IPS DF 19.7 (cell line): ENCODE measurements at places on chromosomes 5 and 9.

GRCh38 chr5:163915481-163915961 is 410.1 kb downstream of the MAT2B start:
- peak; percentile 17 for DNase-seq

DNA sequence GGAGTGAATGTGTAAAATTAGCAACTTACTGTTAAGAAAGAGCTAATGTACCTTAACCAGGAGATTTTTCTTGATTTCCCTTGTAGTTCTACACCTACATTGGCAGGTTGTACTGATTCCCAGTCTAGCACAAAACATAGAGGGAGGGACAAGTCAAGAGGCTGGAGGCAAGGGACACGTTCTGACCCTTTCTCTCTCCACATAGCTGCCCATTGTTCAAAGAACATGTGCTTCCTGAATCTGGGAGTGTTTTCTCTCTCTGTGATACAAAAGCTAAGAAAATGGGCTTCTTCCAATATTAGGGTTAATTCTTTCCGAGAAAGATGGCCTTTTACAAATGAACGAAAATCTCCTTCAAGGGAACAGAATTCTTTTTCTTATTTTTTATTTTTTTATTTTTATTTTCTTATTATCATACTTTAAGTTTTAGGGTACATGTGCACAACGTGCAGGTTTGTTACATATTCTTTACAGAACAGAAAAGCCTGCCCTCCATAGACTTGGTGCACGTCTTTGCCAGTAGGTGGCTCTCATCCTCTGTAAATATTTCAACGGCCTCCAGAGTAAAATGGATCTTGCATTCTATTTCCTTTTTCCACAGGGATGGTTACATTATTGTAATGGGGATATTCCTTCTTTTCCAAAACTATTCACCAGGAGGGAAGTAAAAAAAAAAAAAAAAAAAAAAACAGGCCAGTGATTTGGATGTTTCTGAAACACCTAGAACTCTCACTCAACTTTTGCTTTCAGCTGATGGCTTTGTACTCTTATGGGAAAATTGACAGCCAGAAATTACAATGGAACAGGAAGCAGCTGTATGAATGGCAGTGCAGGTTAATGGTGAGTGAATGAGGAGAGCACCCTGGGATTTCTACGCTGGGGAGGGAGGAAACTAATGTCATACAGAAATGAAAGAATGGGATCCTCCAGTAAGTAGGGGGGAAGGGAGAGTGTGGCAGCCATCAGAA is 13.1 kb upstream of the IFNA5 start:
- no peak for DNase-seq

- DNase-seq: no peak
These were observed 108.3 kb downstream of the WNK2 start for GRCh38 chr9:93292288-93292615.

GRCh38 chr5:11510889-11511288 is 393.4 kb downstream of the CTNND2 start:
- DNase-seq: no peak

- no peak for DNase-seq
These were observed 24.9 kb upstream of the CCDC112 start for GRCh38 chr5:115321309-115321708.

DNA sequence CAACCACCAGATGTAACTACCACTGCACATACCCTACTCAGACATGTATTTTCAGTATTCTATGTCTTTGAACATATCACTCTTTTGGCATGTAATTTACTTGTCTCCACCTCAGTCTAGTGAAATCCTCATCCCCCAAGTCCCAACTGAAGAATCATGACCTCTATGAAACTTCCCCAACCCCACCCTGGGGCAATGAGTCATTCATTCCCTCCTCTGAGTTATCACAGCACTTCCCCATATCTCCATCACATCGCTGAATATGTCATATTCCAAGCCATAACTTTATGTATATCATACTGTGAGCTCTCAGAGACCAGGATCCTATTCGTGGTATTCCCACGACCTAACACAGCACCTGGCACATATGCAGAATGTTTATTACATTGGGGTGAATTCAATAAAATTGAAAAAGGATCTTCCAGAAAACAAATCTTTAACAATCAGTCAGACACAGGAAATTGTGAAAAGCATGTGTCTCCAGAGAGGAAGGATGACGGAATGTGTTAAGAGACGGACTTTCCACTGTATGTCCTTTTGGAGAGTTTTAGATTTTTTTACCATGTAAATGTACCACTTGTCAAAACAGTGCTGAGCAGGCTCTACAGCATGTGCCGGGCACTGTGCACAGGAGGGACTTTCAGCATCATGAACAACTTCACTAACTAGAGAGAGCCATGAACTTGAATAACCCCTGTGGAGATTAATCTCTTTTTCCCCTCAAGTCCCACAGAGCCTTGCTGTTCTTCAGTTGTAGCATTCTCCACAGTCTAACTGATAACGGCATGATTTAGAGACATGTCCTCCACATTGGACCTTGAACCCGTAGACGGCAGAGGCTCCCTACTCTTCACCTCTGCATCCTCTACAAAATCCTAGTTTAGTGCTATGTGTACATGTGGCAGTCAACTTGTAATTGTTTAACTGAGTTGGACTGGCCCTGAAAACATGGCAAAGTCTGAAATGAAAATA is 213.5 kb downstream of the GLIS3 start:
- DNase-seq: no peak

DNA sequence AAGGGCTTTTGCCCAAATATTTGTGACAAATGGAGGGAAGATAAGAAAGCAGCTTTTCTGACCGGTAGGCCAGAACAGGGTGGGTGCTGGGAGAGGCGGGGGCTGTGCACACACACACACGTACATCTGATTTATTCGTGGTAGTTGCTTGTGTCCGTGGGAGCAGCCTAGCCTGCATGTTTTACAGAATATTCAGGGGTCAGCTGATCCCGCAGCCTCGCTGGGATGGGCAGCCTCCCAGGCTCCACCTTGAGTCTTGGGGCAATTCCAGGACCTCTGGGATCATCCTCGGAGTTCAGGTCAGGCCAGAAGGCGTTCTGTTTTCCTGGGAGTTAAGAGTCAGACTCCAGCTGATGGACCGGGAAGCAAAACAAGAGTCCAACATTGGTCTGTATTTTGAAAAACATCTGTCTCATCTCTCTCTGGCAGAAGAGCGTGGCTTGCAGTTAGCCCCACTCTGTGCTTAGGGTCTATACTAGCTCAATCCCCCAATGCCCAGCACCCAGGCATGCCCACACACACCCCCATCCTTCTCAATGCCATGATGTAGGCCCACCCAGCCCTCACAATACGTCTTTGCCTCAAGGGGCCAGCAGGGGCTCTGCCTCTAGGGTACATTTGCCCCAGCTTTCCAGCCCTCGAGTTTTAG is 210.6 kb downstream of the GOLPH3 start:
- no peak for DNase-seq

- no peak for DNase-seq
These were observed 98.0 kb upstream of the OTULINL start for GRCh38 chr5:14483504-14484157.

DNA sequence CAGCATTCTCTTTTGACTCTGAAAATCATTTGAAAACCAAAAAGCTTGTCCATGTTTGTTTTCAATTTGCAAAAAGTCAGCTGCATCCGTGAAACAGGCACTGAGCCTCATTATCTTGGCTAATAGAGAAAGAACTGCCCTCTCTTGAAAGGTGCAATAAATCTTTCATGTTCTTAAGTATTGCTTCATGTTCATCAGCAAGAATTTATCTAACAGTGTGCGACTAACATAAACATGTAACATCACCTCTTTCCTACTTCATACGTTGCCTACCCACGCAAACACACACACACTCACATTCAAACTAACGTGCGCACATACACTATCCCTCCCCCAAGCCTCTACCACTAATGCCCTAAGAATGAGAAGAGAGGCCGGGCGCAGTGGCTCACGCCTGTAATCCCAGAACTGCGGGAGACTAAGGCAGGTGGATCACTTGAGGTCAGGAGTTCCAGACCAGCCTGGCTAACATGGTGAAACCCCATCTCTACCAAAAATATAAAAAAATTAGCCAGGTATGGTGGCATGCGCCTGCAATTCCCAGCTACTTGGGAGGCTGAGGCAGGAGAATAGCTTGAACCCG is 629.7 kb upstream of the ZNF608 start:
- DNase-seq: no peak

DNA sequence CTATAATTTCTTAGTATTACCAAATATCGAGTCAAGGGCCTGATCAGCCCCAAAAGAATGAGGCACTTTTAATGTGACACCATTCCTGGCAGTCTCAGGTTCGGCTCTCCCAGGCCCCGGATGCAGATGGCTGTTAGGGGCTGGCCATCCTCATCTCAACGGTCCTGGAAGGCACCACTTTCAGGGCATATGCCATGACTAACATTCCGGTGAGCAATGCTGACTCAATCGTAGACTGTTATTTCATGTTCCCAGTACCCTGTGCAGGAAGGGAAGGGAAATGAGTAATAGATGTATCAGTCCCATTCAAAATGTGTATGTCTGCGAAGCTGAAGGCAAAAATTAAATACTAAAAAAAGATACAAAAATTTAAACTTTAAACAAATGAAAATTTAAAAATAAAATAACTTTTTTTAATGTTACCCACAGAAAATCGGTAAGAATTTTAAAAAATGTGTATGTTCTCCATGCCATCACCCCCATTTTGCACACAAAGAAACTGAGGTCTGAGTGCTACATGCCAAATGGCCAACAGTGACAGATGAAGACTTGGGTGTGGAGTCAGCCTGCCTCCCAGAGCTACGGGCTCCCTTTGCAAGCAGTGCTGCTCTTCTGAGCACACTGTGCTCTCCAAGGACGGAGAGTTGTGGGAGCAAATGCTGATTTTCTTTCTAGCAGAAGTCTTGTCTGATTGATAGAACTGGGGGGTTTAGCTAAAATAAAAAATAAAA is 79.0 kb downstream of the GLDC start:
- no peak for DNase-seq

DNA sequence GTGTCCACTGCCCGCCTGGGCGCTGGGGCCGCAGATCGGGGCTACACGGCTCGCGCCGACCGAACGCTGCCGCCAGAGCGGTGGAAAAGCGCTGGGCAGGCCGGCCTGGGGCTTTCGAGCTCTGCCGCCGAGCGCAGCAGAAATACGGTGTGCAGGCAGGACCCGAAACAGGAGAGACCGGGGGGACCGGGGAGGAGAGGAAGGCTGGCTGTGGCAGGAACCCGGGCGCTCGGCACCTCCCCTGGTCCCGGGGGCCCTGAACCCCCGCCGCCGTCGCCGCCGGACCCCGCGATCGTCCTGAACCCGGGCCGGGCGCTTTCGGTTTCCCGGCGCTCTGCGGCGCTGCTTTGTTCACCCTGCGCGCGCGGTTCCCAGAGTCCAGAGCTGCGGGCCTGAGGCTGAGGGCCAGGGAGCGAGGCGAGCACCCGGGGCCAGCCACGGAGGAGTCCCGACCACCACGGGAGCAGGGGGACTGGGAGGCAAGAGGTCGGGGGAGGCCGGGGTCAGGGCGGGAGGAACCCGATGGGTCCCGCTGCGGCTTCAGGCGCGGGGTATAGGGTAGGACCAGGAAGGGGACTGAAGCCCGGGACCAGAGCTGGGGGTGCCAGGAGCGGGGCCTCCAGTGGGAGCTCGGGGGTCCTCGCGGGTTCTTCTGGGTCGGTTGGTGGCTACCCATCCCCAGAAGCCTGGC is 12.0 kb downstream of the IRX2 start:
- DNase-seq: no peak

DNA sequence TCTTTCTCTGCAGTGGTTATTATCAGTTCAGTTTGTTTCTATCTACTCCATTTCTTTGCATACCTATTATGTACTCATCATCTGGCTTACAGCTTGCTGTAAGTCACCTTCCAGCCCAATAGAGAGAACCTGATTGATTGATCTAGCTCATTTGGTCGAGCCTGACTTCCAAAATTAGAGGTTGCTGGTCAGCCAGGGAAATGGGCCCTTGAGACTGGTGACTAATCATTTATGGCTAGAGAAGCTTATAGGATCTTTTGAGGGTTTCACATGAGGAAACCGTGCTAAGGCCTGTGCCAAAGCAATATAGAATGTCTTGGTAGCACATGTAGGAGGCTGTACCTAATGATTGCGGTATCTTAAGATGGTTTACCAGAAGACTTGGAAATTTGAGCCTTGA is 5.8 kb downstream of the SREK1 start:
- no peak for DNase-seq

DNA sequence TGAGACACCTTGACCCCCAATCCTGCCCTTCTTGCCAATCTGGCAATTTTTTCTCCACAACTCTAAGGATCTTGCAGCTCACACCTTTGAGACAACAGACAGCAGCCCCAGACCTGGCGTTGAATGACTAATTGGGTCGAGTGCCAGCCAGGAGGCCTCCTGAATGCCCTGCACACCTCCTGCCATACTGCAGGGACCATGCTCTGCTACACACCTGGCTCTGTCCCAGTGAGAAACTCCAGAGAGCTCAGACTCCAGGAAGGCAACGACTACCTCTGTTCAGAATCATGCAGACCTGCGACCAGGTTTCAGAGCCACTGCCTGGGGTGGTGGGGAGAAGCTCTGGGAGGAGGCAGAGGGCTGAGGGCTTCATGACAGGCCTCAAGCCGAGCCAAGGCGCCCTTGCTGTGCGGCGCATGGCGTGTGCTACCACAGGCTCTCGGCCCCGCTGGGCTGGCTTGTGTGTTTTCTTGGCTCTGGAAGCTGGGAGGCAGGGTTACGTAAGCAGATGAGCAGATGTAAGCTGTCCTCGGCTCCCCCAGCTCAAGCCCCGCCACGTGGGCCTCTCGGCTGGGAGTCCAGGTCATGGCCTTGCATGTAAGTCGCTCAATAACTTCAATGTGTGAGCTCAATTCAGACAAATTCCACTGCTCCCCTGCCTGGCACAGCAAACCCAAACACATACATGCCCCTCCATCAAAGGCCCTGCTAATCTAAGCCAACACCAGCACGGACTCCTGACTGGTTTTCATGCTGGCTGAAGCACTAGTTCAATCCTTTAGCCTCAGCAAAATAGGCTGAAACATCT is 27.5 kb downstream of the B4GALT1 start:
- DNase-seq: no peak

- DNase-seq: no peak
These were observed 69.7 kb upstream of the DAPK1 start for GRCh38 chr9:87427851-87428506.

DNA sequence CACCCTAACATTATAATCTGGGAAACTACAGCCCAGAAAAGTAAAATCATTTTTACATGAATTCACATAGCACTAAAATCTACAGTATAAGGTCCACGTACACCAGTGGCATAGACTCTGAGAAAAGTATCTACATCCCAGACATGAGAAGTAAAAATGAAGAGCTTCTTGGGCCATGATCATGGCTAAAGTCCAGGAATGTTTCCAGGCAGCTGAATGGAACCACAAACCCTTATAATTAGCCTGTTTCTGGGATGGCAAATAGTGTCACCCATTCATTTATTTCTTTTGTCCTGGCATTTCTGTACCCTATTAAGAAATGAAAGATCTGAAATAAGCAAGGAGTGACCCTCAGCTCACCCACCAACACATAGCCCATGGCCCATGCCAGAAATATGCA is 217.9 kb downstream of the SPOCK1 start:
- DNase-seq: no peak

- DNase-seq: no peak
These were observed 261.8 kb downstream of the MCTP1 start for GRCh38 chr5:95022967-95023695.

GRCh38 chr5:28548856-28549255 is 1510.5 kb upstream of the CDH9 start:
- no peak for DNase-seq
